ENCODE measurements at places on chromosomes 3 and 15. TPM values are rescaled to one million over a fixed set of nuclear protein-coding genes. Genes with fewer than 3 reads are reported as not detected.

Gene OCA2
- total RNA-seq = 0.20 TPM

Gene BCL2A1
- not detected for total RNA-seq

Gene LPCAT4
- total RNA-seq = 72.4 TPM

Gene ERC2
- 20.9 TPM for total RNA-seq

Gene DGKG
- total RNA-seq = not detected

Gene CEMIP
- total RNA-seq = 0.60 TPM

Gene NMD3
- total RNA-seq = 64.2 TPM

Gene ACTRT3
- 5.9 TPM for total RNA-seq

Gene DNAH12
- not detected for total RNA-seq

Gene ROPN1
- not detected for total RNA-seq

Gene ATP10A
- 3.4 TPM for total RNA-seq

Gene SNX22
- total RNA-seq = 5.1 TPM

Gene ACOX2
- total RNA-seq = 3.1 TPM

Gene CCDC13
- not detected for total RNA-seq

Gene RAB6B
- 15.6 TPM for total RNA-seq

Gene C3orf20
- not detected for total RNA-seq

- H3K4me3 ChIP-seq = no peak overlapping the region
- no peaks in the 10 kb centered on the region for H3K36me3 ChIP-seq
- peaks cover 11% of the 10 kb centered on the region for H3K4me1 ChIP-seq
- H3K27ac ChIP-seq = no peak overlapping the region
- no peak for DNase-seq
Measured at GRCh38 chr3:126311338-126311978, 45.8 kb downstream of the KLF15 start.

DNA sequence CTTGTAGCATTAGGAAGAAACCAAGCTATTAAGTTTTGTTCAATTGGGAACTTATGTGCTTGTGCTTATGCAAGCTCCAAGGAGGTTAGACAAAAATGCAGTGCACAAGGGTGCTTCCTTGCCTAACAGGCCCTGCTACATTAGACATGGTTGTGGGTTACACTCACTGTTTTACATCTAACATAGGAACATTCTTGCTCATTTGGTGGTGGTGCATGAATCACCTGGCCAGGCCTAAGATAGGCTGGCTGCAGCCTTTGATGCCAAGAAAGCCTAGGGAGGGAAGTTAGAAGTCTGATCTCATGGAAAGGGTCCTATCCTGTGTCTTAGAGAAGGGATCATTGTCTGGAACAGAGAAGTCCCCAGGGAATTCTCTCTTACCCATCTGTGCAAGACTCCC lies 43.5 kb downstream of the CA12 start:
- DNase-seq = no peak
- H3K27me3 ChIP-seq = no peaks in the 10 kb centered on the region
- no peak overlapping the region for H3K4me3 ChIP-seq
- H3K4me1 ChIP-seq = peaks cover 20% of the 10 kb centered on the region
- no peaks in the 10 kb centered on the region for H3K36me3 ChIP-seq

DNA sequence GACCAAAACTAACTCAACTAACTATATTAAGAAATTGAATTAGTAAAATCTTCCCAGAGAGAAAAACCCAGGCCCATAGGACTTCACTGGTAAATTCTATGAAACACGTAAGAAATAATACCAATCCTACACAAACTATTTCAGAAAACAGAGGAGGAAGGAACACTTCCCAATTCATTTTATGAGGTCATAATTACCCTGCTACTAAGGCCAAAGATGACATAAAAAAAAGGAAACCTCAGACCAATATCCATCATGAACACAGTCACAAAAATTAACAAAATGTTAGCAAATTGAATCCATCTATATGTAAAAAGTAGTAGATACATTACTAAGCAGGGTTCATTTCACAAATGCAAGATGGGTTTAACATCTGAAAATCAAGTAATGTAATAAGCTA lies 3.5 kb downstream of the EDC3 start:
- no peaks in the 10 kb centered on the region for H3K36me3 ChIP-seq
- no peaks in the 10 kb centered on the region for H3K4me1 ChIP-seq
- no peak for DNase-seq
- no peak overlapping the region for H3K27ac ChIP-seq
- H3K4me3 ChIP-seq = no peak overlapping the region

GRCh38 chr3:140219923-140220452 lies 285.0 kb downstream of the CLSTN2 start:
- no peaks in the 10 kb centered on the region for H3K36me3 ChIP-seq
- H3K27ac ChIP-seq = no peak overlapping the region
- no peaks in the 10 kb centered on the region for H3K27me3 ChIP-seq
- no peak overlapping the region for H3K4me3 ChIP-seq

DNA sequence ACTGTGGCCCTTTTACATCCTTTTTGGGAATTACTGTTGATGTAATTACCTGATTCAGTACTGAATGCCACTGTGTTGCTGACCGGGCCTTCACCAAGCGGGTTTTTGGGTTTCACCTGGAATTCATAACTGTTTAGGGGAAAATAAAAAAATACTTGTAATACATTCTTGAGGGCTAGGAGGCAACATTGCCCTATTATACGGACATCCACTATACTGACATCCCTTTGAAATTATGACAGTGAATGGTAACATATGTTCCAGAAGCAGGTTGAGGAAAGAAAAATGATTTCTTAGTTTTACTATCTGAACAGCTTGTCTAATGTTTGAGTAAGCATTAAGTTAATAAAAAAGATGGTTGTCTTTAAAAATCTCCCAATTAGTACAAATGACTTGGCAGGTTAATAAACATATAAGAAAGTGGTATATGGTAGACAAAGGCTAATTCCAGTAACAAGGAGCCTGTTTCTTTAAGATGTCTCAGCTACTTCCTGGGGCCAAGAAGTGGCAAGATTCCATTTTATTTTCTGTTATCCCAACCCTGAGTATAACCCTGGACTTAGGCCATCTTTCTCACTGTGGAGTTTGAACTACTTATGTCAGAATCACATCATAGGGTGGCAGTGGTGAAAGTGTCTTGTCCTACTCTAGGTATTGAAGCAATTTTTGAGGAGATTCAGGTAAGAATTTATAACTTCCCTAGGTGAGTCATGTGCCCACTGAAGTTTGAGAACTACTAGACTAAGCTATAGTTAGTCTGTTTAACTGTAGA lies 45.5 kb downstream of the TFG start:
- H3K4me3 ChIP-seq = no peak overlapping the region
- no peak overlapping the region for H3K27ac ChIP-seq
- H3K4me1 ChIP-seq = no peaks in the 10 kb centered on the region
- H3K36me3 ChIP-seq = no peaks in the 10 kb centered on the region
- no peak for DNase-seq
- H3K27me3 ChIP-seq = no peaks in the 10 kb centered on the region

GRCh38 chr3:12584083-12584482 lies 27.2 kb downstream of the MKRN2 start:
- H3K4me1 ChIP-seq = no peaks in the 10 kb centered on the region
- H3K4me3 ChIP-seq = no peak overlapping the region
- no peaks in the 10 kb centered on the region for H3K27me3 ChIP-seq
- peaks cover 71% of the 10 kb centered on the region for H3K36me3 ChIP-seq
- DNase-seq = no peak

GRCh38 chr15:36090286-36090946 lies 489.0 kb upstream of the CDIN1 start:
- no peak for DNase-seq
- H3K36me3 ChIP-seq = no peaks in the 10 kb centered on the region
- no peaks in the 10 kb centered on the region for H3K27me3 ChIP-seq
- no peak overlapping the region for H3K4me3 ChIP-seq
- H3K4me1 ChIP-seq = peaks cover 10% of the 10 kb centered on the region

DNA sequence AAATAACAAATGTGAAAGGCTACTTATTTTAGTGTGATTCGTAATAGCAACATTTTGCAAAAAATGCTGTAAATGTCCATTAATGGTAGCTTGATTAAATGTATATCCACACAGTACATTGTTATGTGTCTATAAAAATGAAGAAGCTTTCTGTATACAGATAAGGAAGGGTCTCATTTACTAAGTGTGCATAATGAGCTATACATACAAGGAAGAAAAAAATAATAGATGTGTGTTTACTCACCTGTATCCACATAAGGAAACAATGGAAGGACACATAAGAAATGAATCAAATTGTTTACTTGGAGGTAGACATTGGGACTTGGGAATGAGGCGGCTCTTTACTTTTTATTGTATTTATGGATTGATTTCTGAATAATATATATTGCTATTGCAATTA lies 34.9 kb downstream of the MED12L start:
- H3K27me3 ChIP-seq = no peaks in the 10 kb centered on the region
- no peaks in the 10 kb centered on the region for H3K36me3 ChIP-seq
- no peak overlapping the region for H3K27ac ChIP-seq
- H3K4me1 ChIP-seq = no peaks in the 10 kb centered on the region
- no peak overlapping the region for H3K4me3 ChIP-seq
- DNase-seq = no peak

GRCh38 chr15:89072277-89072869 lies 15.9 kb upstream of the ABHD2 start:
- H3K27me3 ChIP-seq = no peaks in the 10 kb centered on the region
- no peaks in the 10 kb centered on the region for H3K36me3 ChIP-seq
- H3K4me1 ChIP-seq = no peaks in the 10 kb centered on the region
- no peak overlapping the region for H3K27ac ChIP-seq

- H3K4me3 ChIP-seq = no peak overlapping the region
- H3K4me1 ChIP-seq = no peaks in the 10 kb centered on the region
- no peaks in the 10 kb centered on the region for H3K27me3 ChIP-seq
Measured at GRCh38 chr15:32704395-32704981, 13.3 kb upstream of the GREM1 start.

GRCh38 chr15:40310001-40310959 lies 2.5 kb upstream of the PLCB2 start:
- H3K27me3 ChIP-seq = no peaks in the 10 kb centered on the region
- DNase-seq = peak; percentile 87
- no peak overlapping the region for H3K27ac ChIP-seq
- H3K4me3 ChIP-seq = no peak overlapping the region
- peaks cover 24% of the 10 kb centered on the region for H3K4me1 ChIP-seq

- no peak overlapping the region for H3K27ac ChIP-seq
- no peaks in the 10 kb centered on the region for H3K36me3 ChIP-seq
- no peaks in the 10 kb centered on the region for H3K4me1 ChIP-seq
- no peak for DNase-seq
- no peak overlapping the region for H3K4me3 ChIP-seq
Measured at GRCh38 chr3:108133858-108134554, 43.2 kb upstream of the CD47 start.

DNA sequence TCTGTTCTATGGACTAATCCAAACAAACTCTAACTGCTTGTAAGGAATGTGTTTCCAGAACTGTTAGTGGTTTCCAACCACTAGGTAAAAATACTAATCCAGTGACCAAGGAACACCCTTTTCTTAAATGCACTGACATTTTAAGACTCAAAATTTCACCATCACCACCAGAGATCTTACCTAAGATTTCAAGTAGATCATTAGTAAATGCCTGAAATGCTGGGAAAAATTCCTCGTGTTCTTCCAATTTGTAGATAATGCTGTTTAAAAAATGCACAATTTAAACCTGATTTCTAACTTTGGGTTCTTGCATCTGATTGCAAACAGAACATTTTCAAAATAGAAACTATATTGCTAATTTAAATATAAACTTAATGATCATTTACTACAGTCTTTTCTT lies 63.4 kb downstream of the ESYT3 start:
- H3K4me1 ChIP-seq = 0 out of 2 replicates have a peak, but pooled peaks cover 2% of the 10 kb centered on the region
- no peak overlapping the region for H3K27ac ChIP-seq
- no peak for DNase-seq
- H3K4me3 ChIP-seq = no peak overlapping the region
- no peaks in the 10 kb centered on the region for H3K27me3 ChIP-seq

DNA sequence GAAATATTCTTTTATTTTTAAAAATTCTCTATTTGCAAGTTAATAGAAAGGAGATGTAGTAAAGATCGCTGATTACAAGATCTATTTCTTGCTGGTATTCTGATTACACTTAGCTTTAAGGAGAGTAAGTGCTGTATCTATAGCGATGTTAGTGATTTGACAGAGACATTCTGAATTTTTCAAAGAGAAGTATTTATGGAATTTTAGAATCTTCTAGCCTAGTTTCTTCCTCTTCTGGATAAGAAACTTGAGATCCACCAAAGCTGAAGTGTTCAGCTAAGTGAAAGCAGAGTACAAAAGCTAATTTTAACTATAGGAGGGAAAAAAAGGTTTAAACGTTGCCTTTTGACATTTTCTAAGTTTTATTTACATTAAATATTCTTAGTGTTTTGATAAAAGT lies 72.1 kb upstream of the RARB start:
- H3K27me3 ChIP-seq = no peaks in the 10 kb centered on the region
- no peaks in the 10 kb centered on the region for H3K36me3 ChIP-seq
- no peak overlapping the region for H3K27ac ChIP-seq
- H3K4me1 ChIP-seq = no peaks in the 10 kb centered on the region
- H3K4me3 ChIP-seq = no peak overlapping the region

- no peaks in the 10 kb centered on the region for H3K27me3 ChIP-seq
- peaks cover 2% of the 10 kb centered on the region for H3K4me1 ChIP-seq
- no peak overlapping the region for H3K27ac ChIP-seq
- peak overlapping the region; percentile 84 for H3K4me3 ChIP-seq
- H3K36me3 ChIP-seq = no peaks in the 10 kb centered on the region
Measured at GRCh38 chr3:11718637-11719405, 75.1 kb upstream of the VGLL4 start.

GRCh38 chr15:89647191-89647851 lies 7.9 kb downstream of the KIF7 start:
- no peaks in the 10 kb centered on the region for H3K4me1 ChIP-seq
- no peak overlapping the region for H3K27ac ChIP-seq
- peak overlapping the region; percentile 17 for H3K4me3 ChIP-seq
- DNase-seq = peak; percentile 39
- H3K27me3 ChIP-seq = no peaks in the 10 kb centered on the region

- H3K27me3 ChIP-seq = no peaks in the 10 kb centered on the region
- H3K27ac ChIP-seq = no peak overlapping the region
- peaks cover 3% of the 10 kb centered on the region for H3K4me1 ChIP-seq
- DNase-seq = no peak
- no peaks in the 10 kb centered on the region for H3K36me3 ChIP-seq
Measured at GRCh38 chr3:127151992-127152650, 40.8 kb upstream of the PRR23E start.

GRCh38 chr15:100349696-100350433 lies 8.1 kb upstream of the ADAMTS17 start:
- H3K4me3 ChIP-seq = peak overlapping the region; percentile 95
- peaks cover 3% of the 10 kb centered on the region for H3K27me3 ChIP-seq
- peak; percentile 97 for DNase-seq
- H3K27ac ChIP-seq = no peak overlapping the region
- H3K36me3 ChIP-seq = no peaks in the 10 kb centered on the region
- H3K4me1 ChIP-seq = peaks cover 3% of the 10 kb centered on the region

GRCh38 chr15:53833134-53833624 lies 73.7 kb upstream of the WDR72 start:
- H3K36me3 ChIP-seq = no peaks in the 10 kb centered on the region
- peaks cover 2% of the 10 kb centered on the region for H3K4me1 ChIP-seq
- H3K27me3 ChIP-seq = no peaks in the 10 kb centered on the region

GRCh38 chr3:171058058-171058457 lies 31.5 kb upstream of the SLC2A2 start:
- H3K4me3 ChIP-seq = no peak overlapping the region
- no peak overlapping the region for H3K27ac ChIP-seq
- H3K4me1 ChIP-seq = no peaks in the 10 kb centered on the region
- H3K27me3 ChIP-seq = no peaks in the 10 kb centered on the region
- DNase-seq = no peak
- H3K36me3 ChIP-seq = no peaks in the 10 kb centered on the region
